ENCODE measurements at places on chromosomes 12 and 14. TPM values are rescaled to one million over a fixed set of nuclear protein-coding genes. Genes with fewer than 3 reads are reported as not detected.

TESPA1 gene
- total RNA-seq = not detected

EMP1 gene
- total RNA-seq = 326 TPM

CD69 gene
- total RNA-seq = not detected

ARHGDIB gene
- total RNA-seq = 4.3 TPM

HNF1A gene
- total RNA-seq = not detected

CEP128 gene
- total RNA-seq = 1.4 TPM

PTPRQ gene
- total RNA-seq = 4.0 TPM

All from MG63 (cell line).